ENCODE measurements at places on chromosomes 6 and 20.
A peak's percentile ranks its signal among the peaks of the same experiment; 100 is the strongest.

DNA sequence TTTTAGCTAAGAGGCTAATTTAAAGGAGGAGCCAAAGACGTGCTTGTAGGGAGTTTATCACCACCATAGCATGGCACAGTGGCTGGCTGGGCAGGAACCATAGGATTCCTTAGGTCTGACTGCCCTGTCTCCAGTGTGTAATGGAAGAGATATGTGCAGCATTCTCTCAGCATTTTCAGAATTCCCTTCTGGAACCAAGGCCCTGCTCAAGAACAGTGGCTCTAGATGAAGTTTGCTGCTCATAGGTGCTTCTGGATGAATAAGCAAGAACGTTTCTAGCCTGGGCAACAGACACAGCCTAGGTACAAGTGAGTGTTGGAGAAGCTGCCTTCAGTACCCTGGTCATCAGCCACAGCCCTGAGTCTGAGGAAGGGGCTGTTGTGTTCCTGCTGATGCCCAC, 69.1 kb downstream of the LCA5 start:
- no peak for DNase-seq

DNA sequence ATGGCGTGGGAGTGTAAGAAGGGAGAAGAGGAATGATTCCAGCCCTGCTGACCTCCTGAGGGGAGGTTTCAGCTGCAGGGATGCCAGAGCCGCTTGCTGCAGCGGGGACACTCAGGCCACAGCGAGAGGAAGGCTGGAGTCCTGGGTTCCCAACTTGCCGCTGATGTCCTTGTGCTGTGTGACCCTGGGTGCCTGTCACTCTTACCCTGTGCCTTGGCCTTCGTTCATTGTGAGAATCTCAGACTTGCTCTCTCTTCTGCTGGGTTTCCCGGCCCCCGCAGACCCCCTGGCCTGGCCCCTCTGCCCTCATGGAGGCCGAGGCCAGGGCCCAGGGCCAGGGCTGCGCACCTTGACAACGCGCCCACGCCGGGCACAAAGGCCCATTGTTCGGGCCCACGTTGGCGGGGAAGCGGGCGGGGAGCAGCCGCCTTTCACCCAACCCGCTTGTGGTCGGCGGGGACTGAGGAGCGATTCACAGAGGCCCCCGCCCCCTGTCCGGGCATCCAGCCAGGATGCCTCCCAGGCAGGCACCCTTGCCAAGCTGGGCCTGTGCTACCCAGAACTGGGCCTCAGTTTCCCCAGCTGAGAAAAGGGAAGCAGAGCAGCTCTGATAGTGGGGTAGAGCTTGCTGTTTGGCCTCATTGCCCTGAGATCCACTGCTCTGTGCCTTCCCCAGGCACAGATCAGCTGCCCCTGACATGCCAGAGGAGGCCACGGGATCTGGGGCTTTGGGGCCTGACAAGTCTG, 52.4 kb downstream of the CEBPB start:
- DNase-seq = no peak

DNA sequence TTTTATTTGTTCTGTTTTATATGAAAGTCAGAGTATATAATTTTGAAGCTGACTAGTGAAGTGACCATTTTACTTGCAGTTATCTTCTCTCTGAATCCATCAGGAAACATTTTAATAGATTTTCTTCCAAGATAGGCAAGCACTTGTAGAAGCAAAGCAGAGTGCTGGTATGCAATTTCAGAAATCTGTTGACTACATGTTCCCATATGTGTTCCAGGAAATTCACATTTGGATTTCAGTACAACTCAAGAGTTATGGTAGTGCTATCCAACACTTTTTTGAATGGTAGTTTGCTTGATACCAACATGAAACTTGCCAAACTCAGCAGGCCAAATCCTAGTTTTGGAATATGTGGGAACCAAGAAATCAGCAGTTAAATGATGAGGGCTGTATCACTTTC, 94.0 kb downstream of the CENPW start:
- DNase-seq = no peak

DNA sequence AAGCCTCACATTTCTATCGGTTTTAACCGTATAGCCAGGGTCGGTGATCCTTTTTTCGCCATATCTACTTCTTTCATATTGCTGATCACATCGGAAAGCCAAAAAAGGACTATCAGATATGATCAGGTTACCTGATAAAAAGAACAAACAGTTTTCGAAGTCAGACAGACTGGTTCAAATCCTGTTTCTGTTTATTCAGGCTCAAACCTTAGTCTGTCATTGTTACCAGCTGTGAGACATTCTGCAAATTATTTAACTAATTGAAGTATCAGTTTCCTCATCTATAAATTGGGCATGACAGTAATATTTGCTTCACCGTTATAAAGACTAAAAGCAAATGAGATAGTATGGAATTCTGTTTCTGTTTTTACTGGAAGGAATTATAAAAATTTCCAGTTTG, 111.3 kb downstream of the TSHZ2 start:
- DNase-seq = no peak

DNA sequence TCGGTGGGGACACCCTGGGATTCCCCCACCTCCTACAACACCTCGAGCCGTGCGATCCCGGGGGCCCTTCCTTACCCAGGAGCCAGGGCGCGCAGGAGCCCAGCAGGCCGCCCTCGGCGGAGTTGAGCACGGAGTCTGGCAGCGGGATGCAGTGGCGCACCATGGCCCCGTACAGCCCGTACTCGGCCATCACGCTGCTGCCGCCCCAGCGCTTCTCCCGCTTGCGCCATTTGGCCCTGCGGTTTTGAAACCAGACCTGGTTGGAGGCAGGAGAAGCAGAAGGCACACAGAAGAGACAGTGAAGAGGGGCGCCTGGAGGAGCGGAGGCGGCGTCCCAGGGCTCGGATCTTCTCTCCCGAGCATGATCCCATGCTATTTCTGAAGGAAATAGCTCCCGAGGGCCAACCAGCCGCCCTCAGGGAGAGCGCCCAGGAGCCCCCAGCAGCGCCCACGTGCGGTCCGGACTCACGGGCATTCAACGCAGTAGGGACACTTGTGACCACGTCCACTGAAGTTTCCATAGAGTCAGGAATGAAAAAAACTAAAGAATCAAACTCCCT, 4.3 kb downstream of the VSX1 start:
- DNase-seq = no peak

GRCh38 chr6:44805238-44805846, 417.8 kb downstream of the CDC5L start:
- no peak for DNase-seq

DNA sequence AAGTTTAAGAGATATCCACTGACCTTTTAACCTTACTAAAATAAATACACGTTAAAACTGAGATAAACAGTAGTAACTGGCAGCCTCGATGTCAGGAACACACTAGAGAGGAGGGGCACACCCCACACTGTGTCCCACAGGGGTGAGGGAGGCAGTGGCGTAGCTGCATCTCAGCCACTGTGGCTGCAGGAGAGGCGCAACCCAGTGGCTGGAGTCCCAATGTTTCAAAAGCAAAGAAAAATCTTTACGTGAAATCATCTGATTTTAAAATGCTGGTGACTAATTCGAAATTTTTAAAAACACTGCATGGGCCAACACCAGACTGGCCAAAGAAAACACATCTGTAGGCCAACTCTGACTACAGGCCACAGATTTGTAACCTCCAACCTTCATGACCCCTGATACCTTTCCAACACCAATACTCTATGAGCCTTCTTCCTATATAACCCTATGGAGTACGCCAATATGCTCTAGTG, 54.7 kb downstream of the TRAM2 start:
- DNase-seq = no peak

- DNase-seq = peak; percentile 36
These were observed at the start of gene MOCS1 for GRCh38 chr6:39934131-39934757. Gene MOCS1, minus strand, starts transcription at chr6:39934462. Its CDS starts 45 bp downstream, at chr6:39934417.

- DNase-seq = no peak
These were observed 281.9 kb upstream of the RNF24 start for GRCh38 chr20:4297127-4297826.

DNA sequence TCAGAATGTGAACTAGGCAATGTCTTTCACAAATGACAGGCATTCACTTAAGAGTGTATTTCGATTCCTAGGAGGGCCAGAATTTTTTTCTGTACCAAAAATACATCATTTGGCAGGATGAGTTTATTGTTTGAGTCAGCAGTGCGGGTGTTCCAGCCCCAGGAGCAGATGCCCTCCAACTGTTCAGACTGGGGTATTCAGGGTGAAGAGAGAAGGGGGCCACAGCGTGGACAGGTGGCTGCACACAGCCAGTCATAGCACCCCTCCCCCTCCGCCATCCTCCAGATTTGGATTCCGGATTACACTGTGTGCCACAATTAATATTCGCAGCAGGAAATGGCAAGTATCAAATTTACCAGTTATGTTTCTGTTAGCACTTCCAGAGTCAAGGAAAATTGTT, 38.6 kb downstream of the RIPOR2 start:
- DNase-seq = no peak

DNA sequence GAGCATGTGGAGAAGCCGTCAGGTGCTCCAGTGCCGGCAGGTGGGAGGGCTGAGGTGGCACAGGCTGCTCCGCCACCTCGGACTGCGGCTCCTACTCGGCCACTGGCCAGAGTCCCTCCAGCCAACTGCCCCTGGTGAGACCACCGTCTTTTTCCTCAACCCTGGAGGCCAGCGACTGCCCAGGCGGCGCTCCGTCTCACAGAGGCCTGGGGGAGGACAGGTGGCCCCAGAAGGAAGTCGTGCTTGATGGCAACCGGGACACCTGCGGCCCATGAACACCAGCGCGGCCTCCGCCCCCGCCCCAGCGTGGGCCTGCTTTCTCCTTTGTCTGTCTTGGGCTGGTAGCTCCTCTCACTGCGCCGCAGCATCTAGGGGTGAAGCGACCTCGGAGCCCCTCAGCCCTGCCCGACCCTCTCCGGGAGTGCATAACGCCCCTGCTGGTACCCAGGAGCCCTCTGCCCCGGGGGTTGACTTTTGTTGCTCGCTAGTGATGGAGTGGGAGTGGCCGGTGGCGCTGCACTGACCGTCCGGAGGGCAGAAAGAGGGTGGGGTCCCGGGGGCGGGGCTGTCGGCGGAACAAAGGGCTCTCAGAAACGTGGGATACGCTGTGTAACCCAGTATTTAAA, 706 bp upstream of the TUBB2B start:
- DNase-seq = peak; percentile 50

- DNase-seq = peak; percentile 82
These were observed 155.4 kb downstream of the NRN1 start for GRCh38 chr6:5851261-5851757.

DNA sequence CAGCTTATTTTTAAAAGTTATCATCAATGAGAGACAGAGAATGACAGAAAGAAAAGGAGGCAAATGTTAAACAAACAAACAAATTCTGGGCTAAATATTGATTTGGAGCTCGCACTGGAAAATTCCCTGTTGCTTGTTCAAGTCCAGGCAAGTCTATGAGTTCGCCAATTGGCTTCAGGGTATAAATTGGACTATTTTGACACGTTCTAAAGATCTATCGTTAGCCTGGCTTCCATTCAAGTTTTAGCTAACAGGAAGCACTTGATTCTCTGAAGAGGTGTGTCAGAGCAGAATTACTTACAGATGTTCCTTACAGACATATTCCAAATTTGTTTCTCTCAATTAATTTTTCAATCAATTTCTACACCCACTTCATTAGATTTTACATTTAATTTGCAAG, 15.8 kb upstream of the RFPL4B start:
- no peak for DNase-seq

DNA sequence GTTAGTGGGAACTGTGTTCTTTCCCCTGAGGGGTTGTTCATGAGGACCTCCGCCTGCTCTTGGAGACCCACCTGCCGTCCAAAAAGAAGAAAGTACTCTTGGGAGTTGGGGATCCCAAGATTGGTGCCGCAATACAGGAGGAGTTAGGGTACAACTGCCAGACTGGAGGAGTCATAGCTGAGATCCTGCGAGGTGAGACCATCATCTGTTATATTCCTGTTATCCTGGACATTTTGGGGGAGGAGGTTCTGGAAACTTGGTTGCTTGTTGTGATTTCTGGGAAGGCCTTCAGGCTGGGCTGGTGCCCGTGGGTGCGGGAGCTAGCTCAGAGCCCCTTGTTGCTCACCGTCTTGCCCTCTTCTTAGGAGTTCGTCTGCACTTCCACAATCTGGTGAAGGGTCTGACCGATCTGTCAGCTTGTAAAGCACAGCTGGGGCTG, 2.0 kb downstream of the NOP56 start:
- DNase-seq = no peak

- no peak for DNase-seq
These were observed 1176.0 kb upstream of the GJE1 start for GRCh38 chr6:140956571-140957369.

- DNase-seq = no peak
These were observed 111.1 kb upstream of the SASH1 start for GRCh38 chr6:148231572-148231971.

DNA sequence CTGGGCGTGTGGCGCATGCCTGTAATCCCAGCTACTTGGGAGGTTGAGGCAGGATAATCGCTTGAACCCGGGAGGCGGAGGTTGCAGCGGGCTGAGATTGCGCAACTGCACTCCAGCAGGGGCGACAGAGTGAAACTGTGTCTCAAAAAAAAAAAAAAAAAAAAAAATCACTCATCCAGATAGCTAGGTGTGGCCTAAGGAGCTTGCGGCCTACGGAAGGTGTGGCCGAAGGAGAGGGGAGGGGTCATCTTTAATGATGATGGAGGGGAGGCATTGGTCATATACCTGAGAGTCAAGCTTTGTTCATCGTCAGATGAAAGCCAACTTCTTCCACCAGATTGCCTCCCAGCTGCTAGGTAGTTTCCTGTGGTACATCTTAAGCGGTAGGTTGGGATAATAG, 801 bp upstream of the PPARD start:
- no peak for DNase-seq

DNA sequence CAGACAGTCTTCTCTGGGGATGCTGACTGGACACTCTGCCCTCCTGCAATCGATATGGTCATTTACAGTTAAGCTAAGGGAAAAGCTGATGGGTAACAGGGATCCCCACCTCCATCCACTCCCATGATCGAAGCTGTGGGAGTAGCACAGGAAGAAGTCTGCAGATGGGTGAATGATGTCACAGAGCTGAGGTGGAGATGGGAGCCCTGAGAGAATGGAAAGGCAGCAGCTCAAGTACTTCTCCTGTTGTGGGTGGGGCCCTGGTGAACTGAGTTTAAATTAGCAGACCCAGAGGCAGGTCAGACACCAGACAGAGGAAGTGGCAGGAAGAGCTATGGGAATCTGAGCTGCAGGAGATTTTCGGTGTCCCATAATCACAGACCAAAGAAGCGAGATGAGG, 29.0 kb downstream of the HDGFL1 start:
- no peak for DNase-seq

DNA sequence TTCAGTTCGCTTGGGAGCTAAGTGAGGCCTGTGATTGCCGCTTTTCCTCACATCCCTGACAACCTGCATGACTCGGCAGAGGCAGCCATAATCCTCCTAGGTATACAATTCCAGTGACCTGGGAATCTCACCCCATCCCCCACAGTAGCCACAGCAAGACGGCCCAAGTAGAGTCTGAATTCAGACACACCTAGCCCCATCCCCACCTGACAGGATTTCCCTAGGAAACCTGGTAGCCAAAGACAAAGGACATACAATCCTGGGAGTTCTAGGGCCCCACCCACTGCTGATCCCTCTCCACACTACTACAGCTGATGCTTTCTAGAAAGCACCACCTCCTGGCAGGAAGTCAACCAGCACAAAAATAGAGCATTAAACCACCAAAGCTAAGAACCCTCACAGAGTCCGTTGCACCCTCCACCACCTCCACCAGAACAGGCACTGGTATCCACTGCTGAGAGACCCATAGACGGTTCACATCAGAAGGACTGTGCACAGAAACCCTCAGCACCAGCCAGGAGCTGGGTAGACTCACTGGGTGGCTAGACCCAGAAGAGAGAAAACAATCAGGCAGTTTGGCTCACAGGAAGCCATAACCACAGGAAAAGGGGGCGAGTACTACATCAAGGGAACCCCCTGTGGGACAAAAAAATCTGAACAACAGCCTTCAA, 17.9 kb upstream of the RUNX2 start:
- peak; percentile 38 for DNase-seq

All from activated CD4-positive, alpha-beta memory T cell treated with anti-CD3 and anti-CD28 coated beads for 36 hours (primary cell).